Stimulated activated CD8-positive, alpha-beta memory T cell treated with anti-CD3 and anti-CD28 coated beads, Interleukin-7, amount 100 ng/mL, for 1 hour (primary cell): ENCODE measurements at places on chromosomes 1 and 21.

- no peak for DNase-seq
Observed at GRCh38 chr1:35737120-35737519, 18.4 kb upstream of the C1orf216 start.

DNA sequence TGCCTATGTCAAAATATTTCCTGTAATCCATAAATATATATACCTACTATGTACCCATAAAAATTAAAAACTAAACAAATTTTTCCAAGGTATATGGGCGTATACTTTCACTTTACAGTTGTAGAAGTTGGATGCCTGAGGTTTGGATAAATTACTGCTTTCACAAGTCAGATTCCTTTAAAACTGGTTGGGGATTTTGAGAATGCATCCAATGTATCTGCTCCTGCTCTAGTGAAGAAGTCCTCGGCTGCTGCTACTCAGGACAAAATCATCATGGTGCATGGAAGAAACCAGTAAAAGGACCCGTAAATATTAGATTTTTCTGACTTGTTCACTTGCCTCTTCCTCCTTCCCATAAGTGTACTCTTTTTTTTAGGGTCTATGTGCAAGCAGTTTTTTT lies 841.1 kb downstream of the USP25 start:
- no peak for DNase-seq

- DNase-seq = no peak
Observed at GRCh38 chr1:29237129-29237821, 953 bp downstream of the PTPRU start.

DNA sequence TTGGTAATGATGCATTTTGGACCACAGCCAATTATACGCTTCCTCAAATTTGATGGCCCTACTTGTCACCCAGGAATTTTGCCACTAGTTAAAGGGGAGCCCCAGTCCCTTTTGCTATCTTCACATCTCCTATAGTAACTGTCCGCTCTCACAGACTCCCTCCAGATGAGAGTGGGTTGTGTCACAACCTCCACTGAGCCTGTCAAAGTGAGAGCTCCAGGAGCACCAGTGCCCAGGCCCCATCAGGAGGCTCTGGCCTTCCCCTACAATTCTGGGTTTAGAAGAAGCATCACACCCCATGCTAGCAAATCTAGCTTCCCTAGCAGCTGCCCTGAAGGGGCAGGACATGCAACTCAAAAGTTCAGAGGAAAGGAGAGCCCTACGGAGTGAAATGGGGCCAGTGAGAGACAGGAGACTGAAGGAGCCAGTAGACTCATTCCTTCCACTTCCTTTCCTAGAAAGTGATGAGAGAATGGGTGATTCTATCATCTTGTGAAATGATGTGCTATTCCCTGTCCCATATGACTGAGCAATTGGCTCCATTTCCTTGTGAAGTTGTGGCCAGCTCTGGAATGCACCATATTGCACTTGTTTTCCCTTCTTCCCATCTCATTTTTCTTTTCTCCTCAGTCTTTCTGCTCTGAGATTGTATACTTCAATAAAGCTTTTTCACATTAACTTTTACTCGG lies 541.3 kb downstream of the DPYD start:
- DNase-seq = no peak

- no peak for DNase-seq
Observed at GRCh38 chr1:205444300-205444930, 11.4 kb downstream of the BLACAT1 start.
